ENCODE measurements at places on chromosomes 4 and X.

DNA sequence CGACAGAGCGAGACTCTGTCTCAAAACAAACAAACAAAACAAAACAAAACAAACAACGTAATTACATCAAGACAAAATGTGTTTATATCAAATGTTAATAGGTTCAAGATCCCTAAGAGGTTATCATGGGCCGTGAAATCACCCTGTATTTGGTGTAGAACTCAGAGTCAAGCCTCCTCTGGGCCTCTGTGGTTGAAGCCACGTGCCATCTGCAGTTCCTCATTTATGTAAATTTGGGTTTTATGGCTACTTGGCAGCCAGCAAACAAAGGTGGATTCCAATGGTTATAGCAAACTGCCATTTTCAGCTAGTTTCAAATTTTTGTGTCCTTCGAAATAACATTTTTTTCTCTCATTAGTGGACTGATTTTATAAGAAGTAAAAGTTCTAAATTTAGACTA is 16.4 kb downstream of the NSDHL start:
- DNase-seq, result no peak

DNA sequence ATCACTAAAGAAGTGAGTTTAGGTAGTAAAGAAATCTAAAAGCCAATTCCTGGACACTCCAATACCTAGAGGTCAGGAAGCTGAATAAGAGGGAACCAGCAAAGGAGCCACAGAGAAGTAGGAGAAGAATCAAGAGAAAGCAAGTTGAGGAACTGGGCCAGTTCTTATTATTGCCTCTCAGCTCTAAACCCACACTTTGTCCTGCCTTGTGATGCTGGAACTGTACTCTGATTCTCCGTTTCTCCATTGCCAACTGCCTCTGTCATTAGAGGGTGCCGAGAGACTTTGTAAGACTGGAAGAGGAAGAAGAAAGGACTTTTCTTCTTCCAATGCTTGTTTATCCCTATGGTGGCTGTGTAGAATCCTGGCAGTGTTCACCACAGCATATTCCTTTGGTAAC is 38.6 kb downstream of the NSUN7 start:
- no peak for DNase-seq

DNA sequence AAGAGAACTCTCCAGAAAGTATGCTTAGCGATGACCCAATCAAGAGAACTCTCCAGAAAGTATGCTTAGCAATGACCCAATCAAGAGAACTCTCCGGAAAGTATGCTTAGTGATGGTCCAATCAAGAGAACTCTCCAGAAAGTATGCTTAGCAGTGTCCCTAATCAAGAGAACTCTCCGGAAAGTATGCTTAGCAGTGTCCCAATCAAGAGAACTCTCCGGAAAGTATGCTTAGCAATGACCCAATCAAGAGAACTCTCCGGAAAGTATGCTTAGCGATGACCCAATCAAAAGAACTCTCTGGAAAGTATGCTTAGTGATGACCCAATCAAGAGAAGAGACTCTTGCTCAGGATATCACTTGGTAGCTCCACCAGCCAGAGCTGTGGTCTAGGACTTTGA is 92.5 kb downstream of the AFAP1 start:
- no peak for DNase-seq

- no peak for DNase-seq
Measured at GRCh38 chr4:35247047-35247446, 997.3 kb downstream of the ARAP2 start.

GRCh38 chrX:112440277-112440676 is 239.5 kb downstream of the LHFPL1 start:
- DNase-seq, result no peak

DNA sequence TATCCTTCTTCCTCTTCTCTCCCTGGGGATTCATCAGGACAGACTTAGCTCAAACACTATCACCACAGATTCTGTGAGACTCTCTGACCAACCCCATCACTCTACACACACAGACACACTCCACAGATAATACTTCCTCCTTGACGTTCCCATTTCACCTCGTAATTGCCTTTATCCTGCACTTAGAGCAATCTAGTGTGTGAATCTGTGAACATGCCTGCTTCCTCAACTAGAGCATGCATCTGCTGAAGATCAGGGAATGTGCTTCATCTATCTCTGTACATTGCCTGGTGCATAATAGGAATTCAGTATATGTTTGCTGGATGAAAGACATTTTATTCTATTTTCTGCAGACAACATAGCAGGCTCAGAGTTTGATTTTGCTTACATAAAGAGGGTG is 25.1 kb upstream of the HS6ST2 start:
- no peak for DNase-seq

DNA sequence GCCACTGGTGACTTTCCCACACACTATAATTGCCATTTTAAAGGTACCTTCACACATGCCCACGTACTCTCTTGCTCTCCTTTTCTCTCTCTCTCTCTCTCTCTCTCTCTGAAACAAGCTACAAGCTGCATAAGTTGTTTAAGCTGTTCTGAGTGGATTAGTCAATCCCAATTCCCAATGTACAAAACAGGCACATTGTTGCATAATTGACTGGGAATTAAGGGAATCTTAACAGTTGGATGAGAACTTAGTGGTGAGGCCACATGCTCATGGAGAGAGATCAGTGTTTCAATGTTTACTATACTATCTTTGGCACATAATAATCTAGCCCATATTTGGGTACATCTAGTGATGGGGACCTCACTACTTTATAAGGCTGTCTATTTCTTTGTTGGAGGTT is 123.3 kb downstream of the ARHGEF9 start:
- no peak for DNase-seq

- no peak for DNase-seq
Measured at GRCh38 chr4:99943904-99944437, 2.4 kb downstream of the DNAJB14 start.

DNA sequence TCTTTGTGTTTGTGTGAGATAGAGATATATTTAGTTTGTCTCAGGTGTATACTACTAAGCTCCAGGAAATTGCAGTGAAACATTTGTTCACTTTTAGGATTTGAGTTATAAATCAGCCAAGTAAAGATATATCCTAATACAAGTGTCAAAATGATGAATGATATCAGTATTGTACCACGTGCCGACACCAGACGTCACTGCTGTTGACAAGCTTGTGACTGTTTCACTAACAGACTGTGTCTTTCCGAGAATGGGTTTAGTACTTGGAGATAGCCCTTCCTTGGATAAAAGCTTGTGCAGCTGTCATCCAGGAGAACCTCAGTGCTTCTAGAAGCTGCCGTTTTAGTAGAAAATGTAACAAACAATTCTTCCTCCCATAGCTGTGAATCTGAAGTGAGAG is 343.3 kb downstream of the FBXO8 start:
- DNase-seq, result no peak

GRCh38 chrX:53089224-53089842 is 4.6 kb upstream of the KANTR start:
- DNase-seq, result no peak

DNA sequence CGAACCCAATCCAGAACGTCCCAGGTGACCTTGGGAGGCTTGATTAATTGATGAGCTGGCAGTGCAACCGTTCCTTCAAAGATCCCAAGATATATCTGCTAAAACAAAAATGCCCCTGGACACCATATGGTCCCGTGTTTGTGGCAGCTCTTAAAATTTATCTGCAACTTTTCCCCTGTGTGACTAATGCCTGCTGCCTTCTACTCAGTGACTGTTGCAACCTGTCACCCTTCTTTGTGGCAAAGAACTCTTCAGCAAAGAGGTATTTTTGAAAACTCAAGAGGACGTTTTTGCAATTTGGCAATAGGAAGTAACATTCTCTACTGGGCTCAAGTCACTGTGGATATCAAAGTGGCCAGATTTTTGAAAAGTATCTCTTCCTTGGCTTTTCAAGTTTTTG is 75.8 kb upstream of the SOD3 start:
- DNase-seq, result no peak

DNA sequence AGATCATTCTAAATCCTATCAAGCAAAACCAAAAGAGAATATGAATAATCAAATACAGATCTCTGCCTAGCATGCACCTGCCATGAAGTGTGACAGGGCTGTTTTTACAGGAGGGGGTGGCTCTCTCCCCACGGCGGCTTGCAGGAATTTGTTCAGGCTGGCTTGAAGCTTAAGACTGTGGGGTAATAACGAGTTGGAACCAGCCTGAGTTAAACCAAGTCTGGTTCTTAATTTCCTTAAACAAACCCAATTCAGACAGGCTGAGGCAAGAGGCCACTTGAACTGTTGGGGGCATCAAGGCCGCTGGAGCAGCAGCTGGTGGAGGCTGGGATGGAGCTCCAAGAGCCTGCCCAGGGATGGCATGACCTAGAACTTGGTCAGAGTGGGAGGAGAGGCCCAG is 45.1 kb upstream of the LGI2 start:
- DNase-seq, result peak; percentile 13

GRCh38 chr4:176920694-176921093 is 128.0 kb upstream of the VEGFC start:
- no peak for DNase-seq

DNA sequence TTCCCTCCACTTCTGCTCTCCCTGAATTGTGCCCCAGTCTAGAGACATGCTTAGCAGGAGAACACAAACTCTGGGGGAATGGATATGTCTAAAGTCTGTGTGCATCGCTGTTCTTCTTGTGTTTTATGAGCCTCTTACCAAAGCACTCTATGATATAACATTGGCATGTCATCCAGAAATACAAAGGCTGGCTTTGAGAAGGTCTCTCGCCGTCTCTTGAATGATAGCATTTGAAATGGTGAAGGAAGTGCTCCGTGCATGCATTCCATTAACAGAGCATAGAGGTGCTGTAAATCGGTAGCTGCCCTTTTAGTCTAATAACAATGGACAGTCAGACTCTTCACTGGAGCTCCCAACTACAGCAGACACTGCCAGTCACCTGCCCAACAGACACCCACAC is 7.1 kb upstream of the FAM149A start:
- no peak for DNase-seq

DNA sequence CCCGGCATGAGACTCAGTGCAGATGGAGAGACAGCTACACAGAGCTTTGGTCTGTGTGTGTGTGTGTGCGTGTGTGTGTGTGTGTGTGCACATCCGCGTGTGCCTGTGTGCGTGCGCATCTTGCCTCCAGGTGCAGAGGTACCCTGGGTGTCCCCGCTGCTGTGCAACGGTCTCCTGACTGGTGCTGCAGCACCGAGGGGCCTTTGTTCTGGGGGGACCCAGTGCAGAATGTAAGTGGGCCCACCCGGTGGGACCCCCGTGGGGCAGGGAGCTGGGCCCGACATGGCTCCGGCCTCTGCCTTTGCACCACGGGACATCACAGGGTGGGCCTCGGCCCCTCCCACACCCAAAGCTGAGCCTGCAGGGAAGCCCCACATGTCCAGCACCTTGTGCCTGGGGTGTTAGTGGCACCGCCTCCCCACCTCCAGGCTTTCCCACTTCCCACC is 14.3 kb downstream of the FGFR3 start:
- DNase-seq, result no peak

DNA sequence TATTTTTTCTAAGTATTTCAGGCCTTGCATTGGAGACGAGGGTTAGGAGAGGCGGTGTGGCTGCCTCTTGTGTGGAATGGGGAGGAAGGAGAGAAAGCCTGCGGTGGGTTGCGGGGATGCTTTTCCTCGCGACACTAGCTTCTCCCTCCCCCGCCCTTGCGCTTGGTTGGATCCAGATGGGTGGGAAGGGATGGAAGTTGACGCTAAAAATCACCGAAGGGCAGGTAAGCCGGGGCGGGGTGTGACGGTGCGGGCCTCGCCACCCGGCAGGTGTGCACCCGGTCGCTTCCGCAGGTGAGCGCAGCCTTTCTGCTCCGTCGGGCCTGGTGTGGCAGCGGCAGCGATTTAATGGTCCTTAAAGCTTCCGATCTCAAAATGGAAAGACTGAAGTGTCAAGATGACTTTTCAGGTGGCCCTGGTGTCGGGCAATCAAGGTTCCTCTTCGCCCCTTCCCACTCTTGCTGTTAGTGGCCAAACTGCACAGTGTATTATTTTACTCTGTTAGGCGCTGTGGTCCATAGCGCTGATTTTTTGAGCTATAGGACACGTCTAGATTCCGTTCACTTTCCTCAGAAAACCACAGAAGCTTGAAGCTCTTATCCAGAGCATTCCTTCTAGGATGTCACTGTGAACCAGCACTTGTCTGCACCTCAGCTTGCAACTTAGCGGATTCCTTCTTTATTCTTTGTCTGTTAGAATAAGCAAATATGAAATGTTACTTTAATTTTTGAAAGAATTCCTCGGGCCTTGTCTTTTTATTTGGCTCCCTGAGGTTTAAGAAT is 765 bp downstream of the ENOPH1 start:
- peak; percentile 52 for DNase-seq

GRCh38 chrX:134369576-134369975 is 90.4 kb upstream of the HPRT1 start:
- no peak for DNase-seq

GRCh38 chr4:70925418-70925817 is 23.2 kb downstream of the MOB1B start:
- DNase-seq, result no peak

- DNase-seq, result no peak
Measured at GRCh38 chr4:57023104-57023503, 44.4 kb downstream of the POLR2B start.

DNA sequence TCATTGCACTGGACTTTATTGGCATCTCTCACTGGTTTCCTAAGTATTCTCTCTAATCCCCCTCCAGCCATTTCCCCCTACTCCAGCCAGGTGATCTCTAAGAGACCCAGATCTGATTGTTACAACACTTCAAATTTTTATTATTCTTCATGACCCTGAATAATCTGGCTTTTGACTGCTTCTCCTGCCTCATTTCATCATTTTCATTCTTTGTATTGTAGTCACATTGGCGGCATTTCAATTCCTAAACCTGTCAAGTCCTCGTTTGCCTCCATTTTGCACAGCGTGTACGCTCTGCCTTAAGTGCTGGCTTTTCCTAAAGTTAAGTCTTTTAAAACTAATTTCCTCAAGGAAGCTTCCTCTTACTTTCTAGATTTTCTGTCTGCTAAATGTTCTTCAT is 31.6 kb downstream of the UBE2K start:
- DNase-seq, result no peak

- DNase-seq, result no peak
Measured at GRCh38 chr4:7753931-7754465, 185.7 kb downstream of the AFAP1 start.

- DNase-seq, result no peak
Measured at GRCh38 chr4:138310498-138310897, 68.3 kb upstream of the SLC7A11 start.

DNA sequence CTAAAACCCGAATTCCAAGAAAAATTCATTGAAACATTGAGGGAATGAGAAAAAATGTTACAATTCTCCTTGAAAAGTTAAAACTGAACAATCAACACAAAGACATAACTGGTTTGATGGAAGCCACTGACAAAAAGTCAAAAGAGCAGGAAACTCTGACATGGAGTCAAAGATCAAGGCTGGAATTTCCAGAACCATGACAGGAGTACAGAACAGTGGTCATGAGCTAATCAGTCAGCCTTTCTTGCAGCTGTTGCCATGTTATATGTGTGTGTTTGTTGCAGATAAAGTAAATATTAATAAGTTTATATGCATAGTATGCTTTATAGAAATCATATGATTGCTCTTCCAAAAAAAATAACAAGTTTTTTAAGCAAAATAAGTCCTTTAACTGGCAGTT is 184.7 kb upstream of the HCCS start:
- no peak for DNase-seq

GRCh38 chrX:111411983-111412382 is at the start of gene DCX:
TSS of gene DCX (minus strand) at chrX:111412192. CDS start at chrX:111410398, 1,794 bp downstream.
- peak; percentile 22 for DNase-seq

GRCh38 chrX:46770000-46770816 is 11.3 kb upstream of the SLC9A7 start:
- peak; percentile 1 for DNase-seq
